ENCODE measurements at places on chromosomes 11 and 22.

DNA sequence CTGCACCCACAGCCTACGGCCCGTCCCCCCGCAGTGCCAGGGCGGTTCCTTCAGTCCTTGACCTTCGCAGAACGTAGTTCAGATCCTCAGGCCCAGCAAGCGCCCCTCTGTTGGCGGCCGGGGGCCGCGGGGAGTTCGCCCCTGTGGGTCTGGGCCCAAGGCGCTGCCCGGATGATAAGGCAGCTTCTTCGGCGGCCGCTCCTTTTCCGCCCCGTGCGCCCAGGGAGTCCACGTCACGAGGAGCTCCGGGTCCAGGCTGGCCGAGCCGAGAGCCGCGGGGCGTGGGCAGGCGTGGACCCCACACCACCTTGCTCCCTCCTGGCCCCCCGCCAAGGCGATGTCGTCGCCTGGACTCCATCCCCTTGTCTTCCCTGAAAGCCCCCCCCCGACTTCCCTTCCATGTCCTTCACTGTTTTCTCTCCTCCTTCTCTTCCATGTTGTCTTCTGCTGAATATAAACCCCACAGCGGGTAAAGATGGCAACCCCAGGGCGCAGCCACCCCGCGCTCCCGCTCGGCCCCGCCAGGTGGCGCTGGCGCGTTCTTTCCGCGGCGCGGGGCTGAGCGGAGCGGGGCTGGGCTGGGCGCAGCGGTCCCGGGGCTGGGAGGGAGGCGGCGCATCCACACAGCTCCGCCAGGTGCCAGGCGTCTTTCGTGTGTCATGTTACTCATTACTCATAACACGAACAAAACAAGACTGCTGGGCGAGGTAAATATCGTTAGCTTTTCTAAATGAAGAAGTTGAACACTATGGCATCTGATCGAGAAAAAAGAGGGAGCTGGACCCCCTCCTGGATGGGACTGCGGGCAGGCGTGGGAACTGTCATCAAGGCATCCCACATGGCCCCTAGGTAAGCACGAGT, 321.0 kb downstream of the NTM start:
- no peak for DNase-seq

GRCh38 chr11:20854215-20854955, 185.0 kb downstream of the NELL1 start:
- no peak for DNase-seq

- DNase-seq: no peak
These were observed 19.5 kb upstream of the NTM start for GRCh38 chr11:131350872-131351271.

DNA sequence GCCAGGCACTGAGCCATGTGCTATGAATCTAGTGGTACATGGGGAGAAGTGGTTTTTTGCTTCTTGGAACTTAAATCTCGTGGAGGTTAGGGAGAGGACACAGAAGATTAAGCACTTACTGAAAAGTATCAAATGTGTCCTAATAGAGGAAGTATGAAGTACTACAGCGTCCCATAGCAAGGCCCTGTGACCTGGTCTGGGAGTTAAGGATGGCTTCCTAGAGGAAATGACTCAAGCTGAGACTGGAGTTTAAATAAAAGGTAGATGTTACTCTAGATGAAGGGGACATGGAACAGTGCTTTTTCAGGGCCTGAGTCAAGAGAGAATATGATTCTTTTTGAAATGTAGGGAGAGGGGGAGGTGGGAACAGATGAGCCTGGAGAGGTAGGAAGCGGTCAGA, 202.9 kb downstream of the GRIK4 start:
- DNase-seq: no peak

DNA sequence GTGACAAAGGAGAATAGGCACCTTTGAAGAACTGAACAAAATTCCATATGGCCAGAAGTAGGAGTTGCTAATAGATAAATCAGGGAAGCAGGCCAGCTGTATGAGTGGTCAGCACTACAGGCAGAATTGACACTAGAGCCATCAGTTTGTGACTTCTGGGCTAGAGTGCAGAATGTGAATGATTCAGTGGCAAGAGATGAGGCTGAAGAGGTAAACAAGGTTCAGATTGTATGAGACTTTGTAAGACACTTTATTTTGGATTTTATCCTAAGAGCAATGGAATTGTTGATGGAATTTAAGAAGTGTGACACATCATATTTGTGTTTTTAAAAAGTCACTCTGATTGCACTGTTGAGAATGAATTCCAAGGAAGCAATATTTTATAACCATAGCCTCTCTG, 12.9 kb downstream of the BIRC3 start:
- DNase-seq: no peak

DNA sequence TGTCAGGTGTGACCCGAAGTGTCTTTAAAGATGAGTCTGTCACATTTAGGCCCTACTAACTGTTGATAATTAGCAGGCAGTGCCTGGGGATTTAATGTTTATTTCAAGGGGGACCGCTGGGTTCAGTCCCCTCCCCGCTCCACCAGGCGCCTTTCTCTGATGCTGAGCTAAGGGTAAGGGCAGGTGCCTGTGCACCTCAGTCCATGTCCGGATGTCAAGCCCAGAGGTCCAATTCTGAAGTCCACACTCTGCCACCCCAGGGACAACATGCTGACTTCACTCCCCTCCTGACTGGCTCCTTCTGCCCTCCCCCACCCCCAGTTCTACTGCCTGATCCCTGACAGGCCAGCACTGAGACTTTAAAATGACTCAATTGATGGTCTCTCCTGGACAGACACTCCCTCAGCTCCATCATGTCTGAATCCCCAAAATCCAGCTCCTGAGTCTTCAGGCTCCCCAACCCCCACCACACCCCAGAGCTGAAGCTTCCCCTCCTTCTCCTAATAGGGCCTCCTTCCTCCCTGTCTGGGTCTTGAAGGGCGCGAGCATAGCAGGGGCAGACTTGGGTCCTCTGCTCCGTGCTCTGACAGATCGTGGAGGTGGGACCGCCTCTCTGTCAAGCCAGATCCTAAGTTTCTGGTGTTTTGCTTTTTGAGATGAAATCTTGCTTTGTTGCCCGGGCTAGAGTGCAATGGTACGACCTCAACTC, 49.8 kb upstream of the ANO1 start:
- no peak for DNase-seq

GRCh38 chr22:49850959-49851802, 2.5 kb upstream of the ZBED4 start:
- DNase-seq: no peak

GRCh38 chr22:48057116-48057835, 1294.8 kb downstream of the TBC1D22A start:
- DNase-seq: no peak

GRCh38 chr11:123061403-123062157, at the start of gene HSPA8:
HSPA8 (minus strand) TSS chr11:123062136; CDS start chr11:123061324, 812 bp downstream.
- DNase-seq: no peak

DNA sequence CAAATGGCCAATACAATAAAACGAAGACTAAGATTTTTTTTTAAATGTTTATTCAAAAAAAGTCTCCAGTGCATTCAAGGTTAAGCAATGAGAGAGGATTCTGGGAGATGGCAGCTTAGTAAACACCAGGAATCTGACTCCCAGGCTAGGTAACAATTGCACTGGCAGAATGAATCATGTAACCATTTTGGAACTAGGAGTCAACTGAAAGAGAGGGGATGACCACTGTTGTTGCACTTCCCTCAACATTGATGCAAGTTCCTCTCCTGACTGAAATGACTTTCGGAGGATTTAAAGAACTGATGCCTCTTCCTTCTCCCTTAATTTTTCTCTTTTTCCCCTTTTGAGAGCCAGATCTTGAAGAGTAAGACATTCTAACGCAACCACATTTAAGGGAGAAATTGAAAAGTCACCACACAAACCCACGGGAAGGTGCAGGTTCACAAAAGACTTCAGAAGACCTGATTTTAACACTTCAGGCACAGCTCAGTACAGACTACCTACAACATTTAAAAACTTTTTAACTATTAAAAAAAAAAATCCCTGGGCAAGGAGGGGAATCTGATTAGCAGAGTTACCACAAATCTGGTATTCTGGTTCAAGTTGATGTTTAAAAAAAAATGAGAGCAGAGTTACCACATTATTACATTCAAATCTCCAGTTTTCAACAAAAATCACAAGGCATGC, 56.8 kb downstream of the FCHSD2 start:
- DNase-seq: no peak

DNA sequence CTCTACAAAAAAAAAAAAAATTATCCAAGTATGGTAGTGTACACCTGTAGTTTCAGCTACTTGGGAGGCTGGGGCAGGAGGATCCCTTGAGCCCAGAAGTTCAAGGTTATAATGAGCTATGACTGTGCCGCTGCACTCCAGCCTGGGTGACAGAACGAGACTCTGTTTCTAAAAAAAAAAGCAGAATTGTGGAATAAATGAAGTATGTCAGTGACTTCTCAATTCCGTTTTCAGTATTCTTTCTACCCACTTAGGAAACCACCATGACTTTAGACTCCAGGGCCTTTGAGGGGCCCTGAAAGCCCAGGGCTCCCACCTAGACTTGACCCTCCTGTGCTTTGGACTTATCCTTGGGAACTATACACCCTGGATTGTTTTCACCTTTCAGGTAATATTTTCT, 6.5 kb upstream of the NUP160 start:
- no peak for DNase-seq

DNA sequence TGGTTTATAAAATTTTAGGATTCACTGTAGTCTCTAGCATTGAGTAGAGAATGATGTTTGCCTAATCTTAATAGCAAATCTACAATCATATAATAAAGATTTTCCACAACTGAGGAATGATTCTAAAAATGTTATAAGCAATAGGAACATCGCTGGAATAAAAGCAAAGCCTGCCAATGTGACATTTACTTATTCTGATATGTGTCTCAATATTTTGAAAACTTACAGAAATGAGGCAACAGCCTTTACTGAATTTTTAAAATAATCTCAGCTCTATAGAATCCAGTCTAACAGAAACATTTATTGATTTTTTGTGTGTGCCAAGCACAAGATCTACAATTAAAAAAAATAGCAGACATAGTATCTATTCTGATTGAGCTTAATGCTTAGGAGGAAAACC, 303.7 kb upstream of the CCDC179 start:
- DNase-seq: no peak

DNA sequence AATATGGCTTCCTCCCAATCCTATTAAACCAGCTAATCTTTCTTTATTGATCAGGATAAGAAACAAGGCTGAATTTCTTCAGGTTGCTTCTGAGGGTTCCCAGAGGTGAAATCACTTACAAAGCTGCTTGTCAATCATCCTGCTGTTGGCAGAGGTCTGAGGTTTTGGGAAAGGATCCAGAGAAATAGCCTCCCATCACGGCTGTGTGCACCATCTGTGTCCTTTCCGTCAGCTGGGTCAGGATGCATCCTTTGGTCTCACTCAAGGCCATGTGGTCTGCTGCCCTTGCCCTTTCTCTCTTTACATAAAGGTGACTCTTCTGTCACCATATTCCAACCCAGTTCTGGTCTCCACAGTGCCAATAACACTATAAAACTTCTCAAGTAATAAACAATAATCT, 113.4 kb upstream of the TEAD1 start:
- DNase-seq: no peak

DNA sequence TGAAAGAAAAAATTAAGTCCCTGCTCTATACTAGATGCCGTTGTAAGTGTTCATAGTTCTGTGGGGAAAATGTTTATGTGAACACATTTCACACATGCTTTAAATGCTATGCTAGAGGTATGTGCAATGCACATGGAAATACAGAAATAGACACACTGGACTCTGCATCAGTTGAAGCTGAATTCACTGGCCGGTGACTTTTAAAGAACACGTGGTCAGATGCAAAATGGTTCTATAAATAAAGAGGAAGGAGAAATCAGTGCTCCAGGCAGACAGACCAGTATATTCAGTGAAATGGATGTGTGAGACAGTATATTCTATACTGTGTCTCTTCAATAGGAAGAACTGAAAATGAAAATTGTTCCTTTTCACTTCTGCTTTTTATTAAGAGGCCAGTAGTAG, 29.9 kb downstream of the TRPC6 start:
- no peak for DNase-seq

DNA sequence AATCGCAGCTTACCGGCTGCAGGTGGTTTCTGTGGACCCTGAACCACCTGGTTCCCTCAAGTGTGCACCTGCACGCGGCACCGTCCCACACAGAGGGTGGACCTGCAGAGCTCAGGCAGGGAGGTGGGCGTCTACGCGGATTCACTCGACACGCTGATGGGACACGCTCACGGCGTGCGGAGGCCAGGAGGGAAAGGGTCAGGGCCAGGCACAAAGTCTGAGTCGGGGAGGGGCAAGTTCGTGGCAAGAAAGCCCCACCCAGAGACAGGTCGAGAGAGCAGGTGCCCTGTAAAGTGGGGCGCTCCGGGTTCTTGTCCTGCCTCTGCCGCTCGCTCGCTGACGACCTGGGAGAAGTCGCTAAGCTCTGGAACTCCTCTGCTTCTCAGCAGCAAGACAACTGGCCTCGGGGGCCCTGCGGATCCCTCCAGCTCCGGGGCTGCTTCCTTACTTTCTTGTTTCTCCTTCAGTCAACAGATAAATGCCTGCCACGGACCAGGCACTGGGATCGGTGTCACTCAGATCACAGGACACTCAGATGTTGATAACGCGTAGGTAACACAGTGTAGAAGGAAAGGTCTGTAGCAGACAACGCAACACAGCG, 72.4 kb upstream of the NUP50 start:
- no peak for DNase-seq

DNA sequence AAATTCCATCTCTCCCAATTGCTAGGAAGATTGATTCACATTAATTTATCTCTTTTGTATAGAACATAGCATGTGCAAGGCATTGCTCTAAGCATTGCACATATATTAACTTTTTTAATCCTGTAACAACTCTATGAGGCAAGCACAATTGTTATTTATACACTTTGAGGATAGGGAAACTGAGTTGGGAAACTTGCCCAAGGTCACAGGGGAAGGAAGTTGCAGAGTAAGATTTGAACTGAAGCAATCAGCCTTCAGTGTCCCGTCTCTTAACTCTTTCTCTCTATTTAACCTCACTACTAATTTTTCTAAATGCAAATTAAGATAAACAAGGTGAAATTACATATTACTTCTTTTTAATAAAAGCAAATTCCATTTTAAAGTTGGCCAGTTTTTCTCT, 22.2 kb downstream of the OR56B4 start:
- no peak for DNase-seq

DNA sequence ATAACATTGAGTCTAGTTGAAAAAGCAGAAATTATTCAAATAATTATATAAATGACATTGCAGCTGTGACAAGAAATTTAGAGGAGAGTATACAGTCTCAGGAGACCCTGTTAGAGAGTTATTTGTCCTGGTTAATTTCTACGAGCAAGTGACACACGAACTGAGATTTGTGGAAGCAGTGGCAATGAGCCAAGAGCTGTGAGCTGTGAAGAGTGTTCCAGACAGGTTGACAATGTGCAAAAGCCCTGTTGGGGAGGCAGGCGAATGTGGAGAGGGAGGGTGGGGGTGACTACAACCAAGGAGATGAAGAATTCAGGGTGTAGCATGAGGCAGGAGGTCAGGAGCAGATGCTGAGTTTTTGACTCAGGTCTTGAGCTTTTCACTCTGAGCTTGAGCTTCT, 620.2 kb upstream of the TENM4 start:
- no peak for DNase-seq

DNA sequence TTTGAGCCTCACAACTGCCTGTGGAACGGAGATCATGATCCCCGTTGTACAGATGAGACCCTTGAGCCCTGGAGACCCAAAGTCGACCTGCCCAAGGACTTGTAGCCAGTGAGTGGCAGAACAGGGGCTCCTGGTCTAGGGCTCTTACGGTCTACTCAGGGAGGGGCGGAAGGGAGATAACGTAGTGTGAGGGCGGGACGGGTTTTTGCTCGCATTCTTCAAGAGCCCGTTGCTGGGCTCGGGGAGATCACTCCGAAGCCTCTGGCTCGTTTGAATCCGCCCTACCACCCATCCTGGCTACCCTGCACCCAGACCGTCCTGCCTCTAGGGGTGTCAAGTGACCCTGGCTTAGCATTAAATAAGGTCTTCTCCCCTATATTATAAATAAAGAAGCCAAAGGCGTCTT, 639 bp downstream of the CRY2 start:
- DNase-seq: no peak

GRCh38 chr11:105100981-105101630, 38.5 kb downstream of the CARD18 start:
- no peak for DNase-seq

Data from NCI-H187 treated with DMSO at 0.1 percent for 48 hours (cell line).